ENCODE measurements at places on chromosomes 6 and 20.

DNA sequence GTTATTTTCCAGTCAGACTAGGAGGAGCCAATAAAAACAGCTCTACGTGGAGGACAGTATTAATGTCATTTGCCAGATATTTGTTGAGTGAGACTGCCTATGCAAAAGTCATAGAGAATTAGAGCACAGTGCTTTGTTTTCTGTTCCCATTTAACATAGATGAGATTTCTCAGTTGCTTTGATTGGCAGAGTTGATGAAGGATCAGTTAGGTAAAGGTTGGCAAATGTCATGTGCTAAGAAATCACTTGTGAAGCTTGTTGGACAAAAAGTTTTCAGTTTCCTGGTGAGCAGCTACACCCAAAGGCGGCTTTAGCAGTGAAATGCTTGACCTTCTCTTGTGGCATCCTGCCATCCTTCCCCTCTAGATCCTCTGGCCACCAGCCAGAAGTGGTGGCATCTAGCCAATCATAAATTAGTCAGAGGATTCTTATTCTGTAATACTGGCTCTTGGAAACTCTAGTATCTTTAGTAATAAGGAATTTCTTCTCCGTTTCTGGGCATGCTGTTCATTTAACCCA is 37.0 kb downstream of the BCKDHB start:
- DNase-seq: peak; percentile 79

GRCh38 chr6:4603856-4604369 is 172.3 kb upstream of the CDYL start:
- no peak for DNase-seq

GRCh38 chr6:113600551-113601339 is 256.4 kb upstream of the MARCKS start:
- DNase-seq: no peak

DNA sequence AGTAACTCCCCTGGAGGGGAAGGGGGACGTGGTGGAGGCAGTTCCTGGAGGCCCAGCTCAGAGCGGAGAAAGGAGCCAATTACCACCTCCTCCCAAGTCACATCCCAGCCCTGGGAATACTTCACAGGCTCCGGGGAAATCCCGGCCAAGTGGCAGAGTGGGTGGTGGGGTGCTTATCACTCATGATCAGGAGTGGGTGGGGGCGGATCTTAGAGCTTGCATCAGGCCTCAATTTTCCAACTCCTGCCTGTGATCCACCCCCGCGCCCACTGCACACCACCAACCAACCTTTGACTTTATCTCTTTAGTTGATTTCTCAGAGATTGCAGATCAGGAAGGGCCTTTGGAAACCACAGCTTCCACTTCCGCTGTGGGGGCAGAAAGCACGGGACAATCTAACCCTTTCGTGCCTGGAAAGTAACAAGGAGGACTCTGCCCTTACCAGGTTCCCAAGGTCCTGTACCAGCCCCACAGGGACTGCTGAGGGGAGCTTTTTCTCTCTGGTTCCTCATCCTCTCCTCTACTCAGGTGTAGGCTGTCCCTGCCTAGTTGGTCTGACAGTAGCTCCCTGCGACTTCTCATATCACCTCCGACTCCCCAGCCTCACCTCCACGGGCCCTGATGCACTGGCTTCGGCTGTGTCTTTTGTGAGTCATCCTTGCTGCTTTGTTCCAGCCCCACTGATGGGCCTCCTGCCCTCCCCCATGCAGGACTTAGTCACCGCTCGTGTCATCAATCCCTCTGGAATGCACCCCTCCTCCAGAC is 24.9 kb upstream of the IER3 start:
- peak; percentile 96 for DNase-seq

GRCh38 chr20:48990467-48990866 is 55.6 kb upstream of the CSE1L start:
- no peak for DNase-seq

- DNase-seq: peak; percentile 70
Observed at GRCh38 chr20:7399575-7399974, 540.7 kb downstream of the HAO1 start.

DNA sequence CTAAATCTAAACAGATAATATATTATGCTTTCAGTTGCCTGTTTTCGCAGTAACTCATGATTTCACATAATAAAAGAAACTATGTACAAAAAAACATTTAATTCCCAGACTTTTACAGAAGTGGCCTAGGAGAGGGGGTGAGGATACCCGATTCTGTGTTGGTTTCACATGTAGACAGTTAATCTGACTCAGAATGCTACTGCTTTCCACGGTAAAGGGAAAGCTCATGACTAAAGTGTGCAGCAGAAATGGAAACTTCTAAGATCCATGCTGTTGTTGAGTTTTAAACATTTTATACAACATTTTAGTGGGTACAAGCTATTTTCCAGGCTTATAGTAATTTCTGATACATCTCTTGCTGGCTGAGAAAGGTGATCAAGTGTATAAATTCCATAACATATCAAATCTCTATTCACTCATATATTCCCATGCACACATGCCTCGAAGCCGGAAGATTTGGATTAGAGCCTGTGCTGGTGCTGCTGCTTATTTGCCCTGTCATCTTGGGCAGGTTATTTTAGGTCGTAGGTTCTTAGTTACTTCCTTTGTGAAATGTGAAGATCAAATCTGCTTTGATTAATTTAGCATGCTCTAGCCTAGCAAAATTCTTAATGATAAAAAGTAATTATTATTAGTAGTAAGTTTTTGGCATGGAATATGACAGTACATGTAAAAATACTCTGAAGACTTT is 896.7 kb upstream of the MAP3K7 start:
- DNase-seq: no peak

DNA sequence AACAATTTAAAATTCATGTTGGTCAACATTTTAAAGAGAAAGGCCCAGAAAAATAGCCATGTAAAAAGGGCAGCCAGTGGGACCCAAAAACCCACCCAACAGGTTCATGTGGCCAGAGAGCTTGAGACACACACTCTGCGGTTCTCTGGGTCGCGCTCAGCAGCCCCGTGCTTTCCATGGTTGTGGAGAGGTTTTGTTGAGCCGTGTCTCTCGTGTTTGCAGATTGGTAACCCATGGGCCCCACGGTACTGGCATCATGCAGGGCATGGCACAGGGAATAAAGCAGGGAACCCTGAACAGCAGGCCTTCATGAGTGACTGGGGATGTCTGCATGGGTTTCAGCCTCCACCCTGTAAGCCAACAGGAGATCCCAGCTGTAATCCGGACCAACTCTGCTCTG is 127.7 kb upstream of the CST7 start:
- DNase-seq: no peak

DNA sequence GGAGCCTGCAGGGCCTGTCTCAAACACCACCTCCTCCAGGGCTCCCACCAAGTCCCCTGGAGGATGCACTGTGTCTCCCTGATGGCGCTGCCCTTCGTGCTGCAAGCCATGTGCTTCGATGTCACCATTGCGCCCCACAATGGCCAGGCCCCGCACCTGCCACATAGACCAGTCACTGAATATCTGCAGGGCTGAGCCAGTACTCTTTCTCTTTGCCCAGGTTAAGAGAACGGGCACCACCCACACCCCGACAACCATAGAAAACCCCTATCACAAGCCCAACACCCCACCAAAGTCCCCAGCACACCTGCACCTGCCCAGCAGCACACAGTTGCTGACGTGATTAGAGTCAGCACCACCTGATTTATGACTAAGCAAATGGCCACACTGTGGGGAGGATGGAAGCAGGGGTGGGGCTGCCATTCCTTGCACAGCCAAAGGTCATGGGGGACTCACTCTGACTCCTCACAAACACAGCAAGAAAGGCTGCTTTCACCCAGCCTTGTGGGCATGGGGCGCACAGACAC is 104.3 kb downstream of the SLC23A2 start:
- DNase-seq: no peak

DNA sequence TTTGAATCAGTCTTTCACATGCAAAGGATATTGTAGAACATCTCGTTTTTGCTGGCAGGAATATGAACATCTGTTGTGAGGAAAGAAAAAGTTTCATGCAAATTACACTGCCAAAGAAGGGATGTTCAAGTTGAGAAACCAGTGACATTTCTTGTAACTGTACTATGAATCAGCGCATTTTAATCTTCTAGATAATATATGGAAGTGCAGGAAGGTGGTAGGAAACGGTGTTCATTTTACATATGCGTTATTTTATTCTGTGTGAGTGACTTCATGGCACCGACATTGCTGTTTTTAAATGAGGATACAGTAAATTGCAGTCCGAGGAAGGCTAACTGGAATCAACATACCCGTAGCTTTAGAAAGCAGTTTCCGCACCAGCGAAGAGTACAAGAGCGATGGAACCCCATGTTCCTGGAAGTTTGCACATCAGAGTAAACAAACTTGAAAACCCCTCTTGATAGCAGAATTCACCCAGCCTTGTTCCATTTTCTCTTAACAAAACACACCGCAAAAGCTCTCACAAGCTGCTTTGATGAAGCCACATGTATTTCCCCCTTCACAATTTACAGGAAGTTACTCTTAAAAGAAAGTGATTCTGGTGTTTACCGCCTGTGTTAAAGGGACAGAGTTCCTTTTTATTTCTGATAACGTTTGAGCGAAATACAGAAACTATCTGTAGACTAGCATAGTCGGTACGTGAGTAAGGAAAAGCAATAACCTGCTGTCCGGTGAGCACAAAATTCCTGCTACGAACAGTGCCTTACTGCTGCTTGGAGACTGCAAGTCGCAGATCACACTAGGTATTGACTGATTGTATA is 11.5 kb downstream of the PRDM1 start:
- DNase-seq: peak; percentile 50

DNA sequence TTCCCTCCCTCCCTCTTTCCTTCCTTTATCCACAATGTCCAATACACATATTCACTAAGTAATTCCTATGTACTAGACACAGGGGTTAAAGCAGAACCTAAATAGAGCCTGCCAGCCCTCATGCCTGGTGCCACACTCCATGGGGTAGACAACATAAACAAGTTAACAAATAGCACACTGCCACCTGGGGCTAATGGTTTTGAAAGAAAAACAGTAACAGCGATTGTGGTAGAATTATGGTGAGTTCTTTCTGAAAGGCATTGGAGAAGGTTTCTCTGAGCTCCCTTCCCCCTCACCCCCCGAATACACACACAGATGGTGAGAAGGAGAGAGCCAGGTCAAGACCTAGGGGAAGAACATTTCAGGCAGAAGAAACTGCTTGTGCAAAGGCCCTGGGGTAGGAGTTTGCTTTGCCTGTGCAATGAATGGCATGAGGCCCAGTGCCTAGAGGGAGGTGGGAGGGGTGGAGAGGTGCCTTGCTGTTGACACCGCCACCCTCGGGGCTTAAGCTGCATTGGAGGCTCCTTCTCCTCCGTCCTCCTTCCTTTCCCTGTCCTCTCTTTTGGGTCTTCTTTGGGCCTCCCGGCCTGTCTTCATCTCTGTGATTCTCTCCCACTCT is 502.4 kb upstream of the SULF2 start:
- no peak for DNase-seq

DNA sequence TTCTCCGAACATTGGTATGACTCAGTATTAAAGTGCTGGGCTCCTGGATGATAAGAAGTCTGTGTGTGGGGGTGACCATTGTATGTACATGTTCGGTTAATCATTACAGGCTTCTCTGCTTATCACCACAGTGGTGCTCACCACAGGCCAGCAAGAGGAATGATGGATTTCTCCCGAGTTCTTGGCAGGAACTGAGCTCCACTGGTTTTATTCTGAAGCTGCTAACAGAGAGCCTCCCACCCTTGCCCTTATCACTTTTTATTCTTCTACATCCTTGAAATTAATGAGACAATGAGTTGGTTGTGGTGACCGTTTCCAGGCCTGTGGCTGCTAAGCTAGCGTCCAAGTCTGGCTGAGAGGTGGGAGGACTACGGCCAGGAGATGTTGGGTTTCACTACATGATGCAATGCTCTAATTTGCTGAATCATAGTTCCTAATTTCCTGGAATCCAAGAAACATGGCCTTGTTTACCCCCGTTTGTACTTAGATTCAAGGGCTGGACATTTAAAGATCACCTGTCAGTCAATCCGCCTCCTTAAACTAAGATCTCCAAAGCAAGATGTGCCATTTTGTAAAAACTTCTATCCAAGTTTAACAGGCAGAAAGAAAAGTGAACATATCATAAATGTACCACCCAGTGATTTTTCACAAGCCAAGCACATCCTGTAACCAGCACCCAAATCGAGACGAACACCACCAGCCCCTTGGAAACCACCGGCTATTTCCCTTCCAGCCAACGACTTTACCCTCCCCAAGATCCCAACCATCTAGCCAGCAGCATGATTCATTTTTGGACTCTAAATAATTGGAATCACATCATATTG is 172.5 kb downstream of the FOXA2 start:
- DNase-seq: no peak

DNA sequence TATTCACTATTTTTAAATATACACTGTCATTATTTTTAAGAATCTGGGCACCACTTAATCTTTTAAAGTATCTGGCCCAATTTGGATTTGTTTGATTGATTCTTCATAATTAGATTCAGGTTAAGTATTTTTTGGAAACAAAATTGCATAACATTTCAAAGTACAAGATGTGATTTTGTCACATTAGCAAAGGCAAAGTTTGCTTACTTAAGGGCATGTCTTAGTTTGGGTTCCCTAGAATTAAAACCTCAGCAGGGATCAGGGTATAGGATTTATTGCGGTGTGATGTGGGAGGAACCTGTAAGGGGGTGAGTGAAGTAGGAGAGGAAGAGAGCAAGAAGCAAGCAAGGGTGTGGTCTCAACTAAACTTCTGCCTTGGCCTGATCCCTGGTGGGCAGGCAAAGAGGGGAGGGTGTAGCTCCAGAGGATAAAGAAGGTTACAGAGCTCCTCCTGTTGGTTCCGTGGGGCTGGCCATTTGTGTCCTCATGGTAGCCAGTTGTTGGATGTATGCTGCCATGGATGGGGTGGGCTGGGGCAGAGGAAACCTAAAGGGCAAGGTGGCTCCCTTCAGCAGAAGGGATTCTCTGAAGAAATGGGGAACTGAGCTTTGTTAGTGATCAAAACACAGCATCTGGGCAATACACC is 668.7 kb upstream of the SLC35B3 start:
- no peak for DNase-seq

- no peak for DNase-seq
Observed at GRCh38 chr6:129932321-129932720, 71.2 kb upstream of the TMEM244 start.

- no peak for DNase-seq
Observed at GRCh38 chr6:81436990-81437389, 315.5 kb downstream of the TENT5A start.

- DNase-seq: peak; percentile 42
Observed at GRCh38 chr6:112156668-112157067, 69.3 kb downstream of the FAM229B start.

- DNase-seq: no peak
Observed at GRCh38 chr6:107571354-107571753, 81.4 kb downstream of the SOBP start.

DNA sequence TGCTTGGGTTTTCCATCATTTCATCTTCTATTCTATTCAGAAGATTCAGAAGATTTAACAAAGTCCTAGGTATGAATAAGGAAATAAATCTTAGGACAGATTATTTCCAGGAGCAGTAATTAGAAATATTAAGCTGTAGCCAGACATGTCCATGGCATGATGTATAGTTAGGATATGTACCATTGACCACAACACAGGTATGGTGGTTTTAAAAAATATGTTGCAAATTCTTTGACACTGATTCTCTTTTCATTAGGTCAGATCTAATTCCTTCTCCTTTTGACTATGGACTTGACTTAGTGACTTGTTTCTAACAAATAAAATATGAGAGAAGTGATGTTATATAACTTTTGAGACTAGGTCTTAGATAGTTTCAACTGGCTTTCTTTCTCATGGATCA is 23.5 kb upstream of the PDE7B start:
- no peak for DNase-seq

- DNase-seq: no peak
Observed at GRCh38 chr20:46974669-46975434, 80.2 kb downstream of the EYA2 start.
